ENCODE measurements at places on chromosomes 5 and 9.

GRCh38 chr9:35605351-35606137, 482 bp downstream of the TESK1 start:
- peak; percentile 47 for DNase-seq

GRCh38 chr9:115396071-115396529, 278.1 kb upstream of the TNC start:
- DNase-seq: no peak

DNA sequence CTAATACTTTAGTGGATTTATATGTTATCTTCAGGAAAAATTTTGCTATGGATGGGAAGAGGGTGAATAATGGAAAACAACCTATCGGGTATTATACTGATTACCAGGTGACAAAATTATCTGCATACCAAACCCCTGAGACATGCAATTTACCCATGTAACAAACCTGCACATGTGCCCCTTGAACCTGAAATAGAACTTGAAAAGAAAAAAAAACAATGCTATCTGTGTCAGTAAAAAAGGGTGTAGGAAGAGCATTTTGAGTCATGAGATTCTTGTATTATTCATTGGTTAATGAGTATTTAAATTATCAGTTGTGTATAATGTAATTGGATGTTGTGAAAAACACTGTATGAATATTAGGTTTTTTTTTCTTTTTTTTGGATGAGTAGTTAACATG, 75.4 kb downstream of the PRR16 start:
- no peak for DNase-seq

GRCh38 chr5:175712313-175712680, 54.4 kb downstream of the HRH2 start:
- DNase-seq: peak; percentile 5

- DNase-seq: no peak
These were observed 474.7 kb downstream of the DIRAS2 start for GRCh38 chr9:90167914-90168313.

DNA sequence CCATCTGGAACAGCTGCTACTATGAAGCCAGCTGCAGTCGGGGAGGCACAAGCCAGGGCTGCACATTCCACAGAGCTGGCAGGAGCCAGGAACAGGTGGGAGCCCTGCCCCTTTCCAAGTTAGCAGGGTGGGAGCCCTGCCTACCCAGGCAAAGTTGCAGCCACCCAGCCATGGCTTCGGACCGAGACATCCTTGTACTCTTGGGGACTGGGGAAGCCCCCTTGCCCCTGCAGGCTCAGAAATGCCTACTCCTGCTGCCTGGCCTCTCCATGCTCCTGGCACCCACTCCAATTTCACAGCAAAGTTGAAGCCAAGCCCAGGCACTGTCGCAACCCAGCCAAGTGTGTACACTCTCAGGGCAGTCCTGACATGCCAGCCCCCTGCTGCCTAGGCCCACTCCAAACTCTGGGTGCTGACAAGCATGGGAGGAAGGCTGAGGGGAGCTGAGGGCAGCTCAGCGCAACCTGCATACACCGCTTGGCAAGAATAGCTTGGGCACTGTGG, 165.1 kb downstream of the RNF180 start:
- no peak for DNase-seq

GRCh38 chr9:93316726-93317494, 133.0 kb downstream of the WNK2 start:
- no peak for DNase-seq

DNA sequence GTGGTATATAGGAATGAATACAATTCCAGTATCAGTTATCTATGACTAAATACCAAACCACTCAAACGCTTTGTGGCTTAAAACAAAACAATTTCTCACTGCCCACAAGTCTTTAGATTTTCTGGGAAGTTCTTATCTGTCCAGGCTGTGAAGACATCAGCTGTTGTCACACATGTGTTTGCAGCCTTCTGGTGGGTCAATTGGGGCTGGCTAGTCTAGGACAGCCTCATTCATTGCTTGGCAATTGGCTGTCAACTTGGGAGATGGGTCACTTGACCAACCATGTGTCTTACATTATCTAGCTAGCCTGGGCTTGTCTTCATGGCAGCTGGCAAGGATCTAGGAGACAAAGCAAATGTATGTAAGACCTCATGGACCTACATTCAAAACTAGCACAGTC, 53.8 kb upstream of the PAPPA start:
- DNase-seq: no peak

GRCh38 chr9:107237873-107238272, 45.2 kb upstream of the RAD23B start:
- DNase-seq: no peak

GRCh38 chr9:8627976-8628679, 828.5 kb upstream of the DMAC1 start:
- no peak for DNase-seq

- DNase-seq: no peak
These were observed 5.6 kb upstream of the PAM start for GRCh38 chr5:102749416-102750030.

DNA sequence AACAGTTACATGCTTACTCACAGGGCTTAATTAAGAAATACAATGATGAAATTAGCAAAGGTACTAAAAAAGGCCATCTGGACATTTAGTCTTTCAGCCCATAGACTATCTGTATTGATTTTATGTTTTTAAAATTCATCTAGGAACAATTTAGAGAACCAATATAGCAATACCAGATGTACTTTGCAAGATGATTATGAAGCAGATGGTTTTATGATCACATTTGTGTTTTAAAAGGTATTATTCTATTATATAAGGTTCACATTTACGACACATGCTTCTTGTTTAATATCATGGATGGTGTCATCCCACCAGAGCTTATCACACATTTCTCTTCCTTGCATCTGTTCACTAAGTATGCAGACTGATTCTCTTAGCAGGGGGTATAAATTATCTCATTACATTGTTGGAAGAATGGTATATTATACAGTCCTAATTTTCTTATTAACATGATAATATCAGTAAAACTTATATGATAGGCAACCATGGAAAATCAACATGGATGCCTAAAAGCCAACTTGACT, 21.1 kb upstream of the SRFBP1 start:
- DNase-seq: no peak

GRCh38 chr5:43996221-43996620, 393.0 kb downstream of the FGF10 start:
- DNase-seq: no peak

- no peak for DNase-seq
These were observed 46.9 kb upstream of the HSPA9 start for GRCh38 chr5:138622051-138622450.

DNA sequence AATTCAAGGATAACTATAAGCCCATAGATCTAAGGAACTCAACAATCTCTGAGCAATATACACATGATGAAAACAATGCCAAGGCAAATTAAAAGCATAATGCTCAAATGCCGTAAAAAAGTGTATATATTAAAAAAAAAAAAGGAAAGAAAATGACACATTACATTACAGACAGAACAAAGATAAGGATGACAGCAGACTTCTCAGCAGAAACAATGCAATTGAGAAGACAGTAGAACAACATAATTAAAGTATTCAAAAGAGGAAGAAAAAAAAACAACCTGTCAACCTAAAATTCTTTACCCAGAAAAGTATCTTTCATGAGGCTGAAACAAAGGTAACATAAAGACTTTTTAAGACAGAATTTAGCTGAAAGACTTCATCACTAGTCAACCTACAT, 591.7 kb downstream of the ZNF608 start:
- DNase-seq: no peak

DNA sequence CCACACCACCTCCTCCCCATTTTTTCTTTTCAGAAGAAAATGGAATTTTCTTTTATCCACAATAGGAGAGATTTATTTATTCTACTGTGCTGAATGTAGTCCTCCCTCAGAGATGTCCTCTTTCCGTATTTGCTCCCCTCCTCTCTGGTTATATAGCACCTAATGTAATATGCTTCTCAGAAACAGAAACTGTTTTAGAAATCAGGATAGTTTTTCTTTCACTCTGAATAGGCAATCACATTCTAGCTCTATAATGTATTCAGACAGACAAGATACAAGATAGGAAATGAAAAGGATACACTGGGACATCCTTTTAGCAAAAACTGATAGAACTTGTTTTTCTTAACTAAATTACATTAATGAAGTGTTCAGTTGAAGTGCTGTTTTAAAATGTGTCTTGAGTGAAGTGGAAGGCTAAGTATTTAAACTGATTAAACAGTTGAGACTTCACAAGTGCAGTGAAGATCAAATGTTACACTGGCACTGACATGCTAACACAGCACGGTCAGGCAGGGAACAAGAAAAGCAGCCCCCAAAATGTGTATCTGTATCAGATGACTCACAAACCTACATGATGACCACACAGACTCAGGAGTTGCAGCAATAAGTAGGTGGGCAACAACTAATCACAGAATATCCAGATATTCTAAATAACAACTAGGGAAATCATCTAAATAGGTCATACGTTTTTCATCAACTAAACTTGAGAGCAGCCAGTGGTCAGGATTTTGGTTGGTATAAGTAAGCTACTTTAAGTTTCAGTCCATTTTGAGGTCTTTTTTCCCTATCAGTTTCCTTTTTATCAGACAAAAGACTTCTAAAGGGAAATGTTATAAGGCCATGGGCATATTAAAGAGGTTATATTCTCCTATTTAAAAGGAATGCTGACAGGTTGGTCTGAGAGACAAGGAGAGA, 260.4 kb downstream of the MLLT3 start:
- DNase-seq: no peak

DNA sequence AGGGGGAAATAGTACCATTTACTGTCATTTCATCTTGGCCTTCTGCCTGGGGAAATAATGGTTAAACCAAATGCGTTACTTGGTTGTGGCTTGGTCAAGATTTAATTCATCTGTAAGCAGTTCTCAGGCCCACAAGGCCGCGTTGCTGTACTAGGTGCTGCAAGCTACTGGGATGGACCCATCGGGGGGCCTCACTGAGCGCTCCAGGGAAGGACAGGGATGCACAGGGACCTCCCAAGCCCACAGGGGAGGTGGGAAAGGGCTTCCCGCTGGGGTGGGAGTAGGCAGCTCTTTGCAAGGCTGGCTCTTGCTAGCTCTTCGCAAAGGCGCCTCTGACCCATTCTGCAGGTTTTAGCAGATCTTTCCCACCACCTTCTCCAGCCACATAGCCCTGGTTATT, 8.0 kb downstream of the GFPT2 start:
- DNase-seq: no peak

DNA sequence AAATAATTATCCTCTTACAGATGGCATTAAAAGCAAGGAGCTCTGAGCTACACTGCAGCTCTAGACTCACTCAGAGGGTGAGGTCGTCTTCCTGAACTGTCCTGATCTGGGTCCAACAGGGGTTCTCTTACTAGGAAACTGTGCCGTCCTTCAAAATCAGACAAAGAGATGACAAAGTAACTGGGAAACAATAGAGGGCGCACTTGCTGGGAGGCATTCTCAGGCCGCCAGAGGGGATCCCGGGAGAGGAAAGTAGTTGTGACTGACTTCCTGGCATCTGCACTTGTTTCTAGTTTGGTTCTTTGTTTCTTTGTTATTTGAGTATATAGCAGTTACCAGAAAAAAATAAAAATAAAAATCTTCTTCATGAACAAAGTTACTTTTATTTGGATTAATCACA, 142.9 kb upstream of the MSX2 start:
- DNase-seq: no peak

- DNase-seq: no peak
These were observed 13.1 kb upstream of the SMC2 start for GRCh38 chr9:104080983-104081382.

DNA sequence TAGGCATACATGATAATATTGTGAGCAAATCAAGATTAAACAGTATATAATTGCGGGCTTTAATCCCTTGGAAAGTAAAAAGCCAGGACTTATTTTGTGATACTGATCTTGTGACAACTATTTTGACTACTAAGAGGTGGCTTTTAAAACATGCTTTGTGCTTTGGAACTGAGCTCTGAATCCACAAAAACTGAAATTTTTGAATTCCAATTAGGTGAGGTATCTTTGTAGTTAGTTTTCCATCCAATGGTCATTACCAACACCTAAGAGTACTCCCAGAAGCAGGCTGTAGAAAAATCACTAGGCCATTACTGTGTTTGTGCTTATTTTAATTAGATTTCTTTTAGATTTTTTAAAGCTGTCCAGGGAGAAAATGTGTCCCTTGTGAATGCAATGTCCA, 559.5 kb upstream of the WWC1 start:
- no peak for DNase-seq

DNA sequence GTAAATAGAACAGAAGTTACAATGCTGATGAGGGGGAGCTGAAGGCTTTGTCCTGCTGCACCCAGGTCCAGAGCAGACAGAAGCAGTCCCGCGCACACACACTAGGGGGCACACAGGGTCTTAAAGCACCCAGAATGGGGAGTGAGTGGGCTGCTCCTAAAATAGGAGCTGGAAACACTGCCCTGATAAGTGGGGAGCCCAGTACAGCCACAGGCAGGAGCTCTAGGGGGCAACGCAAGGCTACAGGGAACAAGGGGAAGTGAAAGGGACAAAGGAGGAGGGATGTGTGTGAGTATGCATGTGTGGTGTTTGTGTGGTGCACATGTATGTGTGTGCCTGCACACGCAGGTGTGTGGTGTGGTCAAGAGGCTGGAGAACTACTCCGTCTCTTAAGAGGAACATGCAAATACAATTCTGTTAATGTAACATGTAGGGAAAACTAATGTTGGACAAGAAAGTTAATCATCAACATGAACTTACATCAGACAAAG, 191.5 kb downstream of the ROR2 start:
- DNase-seq: no peak

- peak; percentile 26 for DNase-seq
These were observed 17.7 kb downstream of the ZDHHC11B start for GRCh38 chr5:766666-767431.

GRCh38 chr9:122232796-122233306, 4.1 kb upstream of the LHX6 start:
- DNase-seq: no peak

DNA sequence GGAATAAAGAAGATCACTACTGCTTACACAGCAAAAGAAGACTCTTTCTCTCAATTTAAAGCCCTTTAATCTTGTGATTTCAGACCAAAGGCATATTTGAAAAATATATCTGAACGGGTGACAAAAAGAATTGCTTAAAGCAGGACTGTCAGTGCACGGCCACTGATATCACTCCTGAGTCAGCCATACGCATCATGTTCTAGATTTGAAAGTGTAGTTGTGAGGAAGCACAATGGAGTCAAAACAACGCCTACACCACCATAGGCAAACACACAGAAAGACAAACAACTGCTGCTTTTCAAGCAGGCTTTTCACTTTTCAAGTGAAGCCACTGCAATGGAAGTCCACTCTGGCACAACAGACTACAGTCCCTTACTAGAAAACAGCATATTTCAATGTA, 141.7 kb downstream of the AUH start:
- no peak for DNase-seq
